ENCODE measurements at places on chromosomes 5 and 9.

DNA sequence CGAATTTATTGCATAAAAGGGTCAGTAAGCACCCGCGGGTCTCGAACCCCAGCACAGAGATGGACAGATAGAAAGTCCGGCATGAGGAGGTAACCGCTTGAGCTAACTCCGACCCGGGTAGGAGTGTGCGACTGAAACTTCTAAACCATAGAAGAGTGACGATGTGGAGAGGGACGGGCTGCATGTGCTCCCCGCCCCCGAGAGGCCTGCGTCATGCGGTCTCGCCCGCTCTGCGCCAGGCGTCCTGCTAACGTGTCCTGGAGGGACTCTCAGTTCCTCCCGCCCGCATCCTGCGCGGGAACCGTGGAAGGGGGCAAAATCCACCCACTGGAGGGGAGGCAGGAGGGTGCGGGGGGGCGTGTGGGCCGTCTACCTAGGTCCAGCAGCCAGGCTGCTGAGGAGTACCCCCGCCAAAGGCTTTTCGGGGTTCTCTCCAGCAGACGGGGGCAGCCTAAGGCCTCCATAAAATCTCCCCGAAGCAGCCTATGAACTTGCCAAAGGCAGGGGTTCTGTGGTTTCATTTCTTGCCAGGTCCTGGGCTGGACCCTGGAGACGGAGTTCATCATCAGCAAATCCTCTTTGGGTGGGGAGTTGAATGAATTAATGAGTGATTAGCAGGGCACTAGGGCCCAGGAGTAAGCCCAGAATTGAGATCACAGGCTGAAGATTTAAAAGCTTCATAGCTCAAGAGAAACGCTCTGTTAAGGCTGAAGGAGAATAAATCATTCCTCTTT lies 51.9 kb downstream of the TGFBI start:
- peak; percentile 80 for DNase-seq

DNA sequence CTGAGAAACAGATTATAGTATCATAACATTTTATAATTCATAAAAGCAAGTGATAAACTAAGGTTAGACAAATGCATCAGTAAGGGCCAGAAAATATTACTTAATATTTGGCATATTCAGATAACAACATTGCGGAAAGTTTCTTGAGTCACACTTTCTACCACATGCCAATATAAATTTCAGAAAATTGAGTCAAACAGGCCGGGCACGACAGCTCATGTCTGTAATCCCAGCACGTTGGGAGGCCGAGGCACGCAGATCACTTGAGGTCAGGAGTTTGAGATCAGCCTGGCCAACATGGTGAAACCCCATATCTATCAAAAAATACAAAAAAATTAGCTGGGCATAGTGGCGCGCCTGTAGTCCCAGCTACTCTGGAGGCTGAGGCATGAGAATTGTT lies 47.1 kb downstream of the SLC38A9 start:
- DNase-seq: no peak

DNA sequence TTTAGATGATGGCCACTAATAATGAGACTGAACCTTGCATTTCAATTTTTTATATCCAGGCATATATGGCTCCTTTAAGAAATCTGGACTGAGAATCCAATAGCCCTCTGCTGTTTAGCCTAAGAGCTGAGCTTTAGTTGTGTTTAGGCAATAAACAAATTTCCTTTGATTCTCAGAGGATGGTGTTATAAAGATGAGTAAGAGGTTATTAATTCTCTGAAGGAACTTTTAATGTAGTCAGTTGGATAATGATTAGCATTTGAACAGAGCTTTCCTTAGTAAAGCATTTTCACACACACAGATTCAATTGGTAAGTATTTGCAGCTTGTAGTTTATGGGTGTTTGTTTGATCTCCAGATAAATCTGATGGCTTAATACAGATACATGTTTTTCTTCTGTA lies 149.6 kb downstream of the PRR16 start:
- no peak for DNase-seq

DNA sequence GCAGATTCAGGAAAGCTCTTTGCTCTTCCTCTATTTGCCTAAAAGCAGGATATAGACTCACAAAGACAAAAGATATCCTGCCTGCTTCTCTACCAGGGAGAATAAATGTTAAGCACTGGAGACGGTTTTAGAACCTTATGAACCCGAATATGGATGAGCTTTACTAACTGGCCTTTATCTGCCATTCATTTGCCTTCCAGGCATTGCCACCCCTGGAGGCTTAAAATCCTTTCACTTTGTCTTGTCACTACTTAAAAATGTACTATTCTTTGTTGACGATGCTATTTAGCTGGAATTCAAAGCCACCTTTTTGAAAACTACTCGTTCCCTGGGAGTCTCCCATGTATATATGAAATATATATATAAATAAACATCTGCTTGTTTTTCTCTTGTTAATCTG lies 23.2 kb upstream of the LVRN start:
- DNase-seq: no peak

- peak; percentile 27 for DNase-seq
These were observed 27.5 kb upstream of the BOD1 start for GRCh38 chr5:173643964-173644363.

GRCh38 chr5:41097642-41098041 lies 26.5 kb upstream of the MROH2B start:
- no peak for DNase-seq

GRCh38 chr5:124790301-124790894 lies 44.0 kb upstream of the ZNF608 start:
- DNase-seq: no peak

Data from activated CD4-positive, alpha-beta T cell treated with anti-CD3 and anti-CD28 coated beads for 36 hours (primary cell).